IPS DF 6.9 (cell line): ENCODE measurements at places on chromosomes 5 and 9.

GRCh38 chr5:137669811-137670210 lies 66.1 kb downstream of the KLHL3 start:
- no peak for DNase-seq

DNA sequence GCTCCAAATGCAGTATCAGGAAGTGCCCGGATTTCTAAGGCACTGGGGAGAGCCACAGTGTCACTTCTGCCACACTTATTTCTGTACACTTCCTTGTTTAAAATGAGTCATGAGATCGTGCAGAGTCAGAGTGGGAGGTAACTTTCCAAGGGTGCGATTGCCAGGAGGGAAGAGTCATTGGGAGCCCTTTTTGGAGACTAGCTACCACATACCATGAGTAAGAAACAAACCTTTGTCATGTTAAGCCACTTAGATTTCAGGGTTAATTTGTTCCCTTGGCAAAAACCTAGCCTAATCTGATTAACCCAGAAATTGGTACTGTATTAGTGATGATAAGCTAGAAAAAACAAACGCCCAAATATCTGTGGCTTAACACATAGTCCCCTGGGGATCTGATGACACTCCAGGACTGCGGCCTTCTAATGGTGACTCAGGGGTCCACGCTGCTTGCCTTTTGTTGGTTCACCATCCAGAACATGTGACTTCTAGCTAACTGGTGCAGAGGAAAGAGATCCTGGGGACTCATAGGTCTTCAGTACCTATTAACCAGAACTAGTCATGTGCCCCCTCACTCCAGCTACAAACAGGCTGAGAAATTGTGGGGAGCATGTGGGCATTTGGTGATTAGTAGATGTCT lies 48.6 kb upstream of the TLE1 start:
- no peak for DNase-seq

GRCh38 chr5:78782728-78783127 lies 134.2 kb upstream of the LHFPL2 start:
- no peak for DNase-seq

GRCh38 chr5:31860726-31861433 lies 221.9 kb downstream of the PDZD2 start:
- DNase-seq: no peak

GRCh38 chr9:95570150-95570549 lies 53.4 kb upstream of the PTCH1 start:
- no peak for DNase-seq

DNA sequence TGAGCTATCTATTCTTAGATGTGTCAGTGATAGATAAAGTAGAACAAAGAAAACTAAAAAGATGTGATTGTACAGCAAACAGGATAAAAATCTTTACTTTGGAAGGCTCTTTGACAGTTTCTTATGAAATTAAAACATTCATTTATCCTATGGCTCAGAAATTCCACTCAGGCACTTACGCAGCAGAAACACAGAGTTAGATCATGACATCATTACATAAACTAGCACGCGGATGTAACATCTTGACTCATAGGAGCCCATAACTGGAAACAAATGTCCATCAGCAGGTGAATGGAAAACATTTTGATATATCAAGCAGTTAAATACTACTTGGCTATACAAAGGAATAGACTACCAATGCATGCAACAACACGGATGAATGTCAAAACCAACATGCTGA lies 45.3 kb downstream of the ICE1 start:
- no peak for DNase-seq

- DNase-seq: no peak
Observed at GRCh38 chr5:131488463-131488862, 146.6 kb downstream of the RAPGEF6 start.

DNA sequence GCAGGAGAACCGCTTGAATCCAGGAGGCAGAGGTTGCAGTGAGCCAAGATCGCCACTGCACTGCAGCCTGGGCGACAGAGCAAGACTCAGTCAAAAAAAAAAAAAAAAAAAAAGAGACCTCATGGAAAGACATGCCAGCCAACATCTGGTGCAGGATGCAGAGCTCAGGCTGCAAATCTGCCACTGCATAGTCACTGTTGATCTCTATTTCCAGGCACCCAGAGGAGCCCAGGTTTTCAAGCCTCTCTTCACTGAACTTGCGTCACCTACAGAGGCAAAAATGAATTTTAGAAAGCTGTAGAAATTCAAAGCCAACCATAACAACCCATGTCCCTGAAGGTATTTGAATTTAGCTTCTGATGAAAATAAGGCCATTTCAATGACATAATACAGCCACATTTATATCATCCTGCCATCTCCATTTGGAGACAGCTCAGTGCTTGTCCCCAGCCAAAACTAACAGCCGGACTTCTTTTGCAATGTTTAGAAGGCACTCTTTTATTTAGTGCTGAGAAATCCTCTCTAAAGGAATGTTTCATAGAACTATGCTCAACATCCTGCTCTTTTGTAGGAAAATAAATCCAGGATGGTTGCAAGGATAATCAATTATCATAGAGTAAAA lies 113.3 kb downstream of the SNX18 start:
- no peak for DNase-seq

- no peak for DNase-seq
Observed at GRCh38 chr9:470552-471194, 256.0 kb downstream of the DOCK8 start.

GRCh38 chr9:38178237-38178636 lies 109.2 kb upstream of the SHB start:
- no peak for DNase-seq

- DNase-seq: no peak
Observed at GRCh38 chr9:16236882-16237281, 633.6 kb downstream of the BNC2 start.
